CD8-positive, alpha-beta T cell (primary cell): ENCODE measurements at places on chromosomes 12 and 14. TPM values are rescaled to one million over a fixed set of nuclear protein-coding genes. Genes with fewer than 3 reads are reported as not detected.

The STAC3 gene
- 1.5 TPM for total RNA-seq

The PPP1R12A gene
- 72.4 TPM for total RNA-seq

The CFAP251 gene
- total RNA-seq = 0.33 TPM

The NPFF gene
- not detected for total RNA-seq

The CCDC198 gene
- not detected for total RNA-seq

The PLEKHG7 gene
- not detected for total RNA-seq

The EMP1 gene
- total RNA-seq = 4.4 TPM

The SYT1 gene
- not detected for total RNA-seq

The CLEC4D gene
- total RNA-seq = not detected

The APEX1 gene
- total RNA-seq = 120 TPM

The KRT2 gene
- 1.4 TPM for total RNA-seq

The IGF1 gene
- not detected for total RNA-seq

The KCNC2 gene
- total RNA-seq = not detected

The ASPG gene
- total RNA-seq = not detected

The NPAS3 gene
- total RNA-seq = not detected

The DCP1B gene
- total RNA-seq = 3.0 TPM

The SMIM41 gene
- not detected for total RNA-seq

The TMPRSS12 gene
- not detected for total RNA-seq
